Effector memory CD8-positive, alpha-beta T cell (primary cell): ENCODE measurements at places on chromosomes 7 and 10.

DNA sequence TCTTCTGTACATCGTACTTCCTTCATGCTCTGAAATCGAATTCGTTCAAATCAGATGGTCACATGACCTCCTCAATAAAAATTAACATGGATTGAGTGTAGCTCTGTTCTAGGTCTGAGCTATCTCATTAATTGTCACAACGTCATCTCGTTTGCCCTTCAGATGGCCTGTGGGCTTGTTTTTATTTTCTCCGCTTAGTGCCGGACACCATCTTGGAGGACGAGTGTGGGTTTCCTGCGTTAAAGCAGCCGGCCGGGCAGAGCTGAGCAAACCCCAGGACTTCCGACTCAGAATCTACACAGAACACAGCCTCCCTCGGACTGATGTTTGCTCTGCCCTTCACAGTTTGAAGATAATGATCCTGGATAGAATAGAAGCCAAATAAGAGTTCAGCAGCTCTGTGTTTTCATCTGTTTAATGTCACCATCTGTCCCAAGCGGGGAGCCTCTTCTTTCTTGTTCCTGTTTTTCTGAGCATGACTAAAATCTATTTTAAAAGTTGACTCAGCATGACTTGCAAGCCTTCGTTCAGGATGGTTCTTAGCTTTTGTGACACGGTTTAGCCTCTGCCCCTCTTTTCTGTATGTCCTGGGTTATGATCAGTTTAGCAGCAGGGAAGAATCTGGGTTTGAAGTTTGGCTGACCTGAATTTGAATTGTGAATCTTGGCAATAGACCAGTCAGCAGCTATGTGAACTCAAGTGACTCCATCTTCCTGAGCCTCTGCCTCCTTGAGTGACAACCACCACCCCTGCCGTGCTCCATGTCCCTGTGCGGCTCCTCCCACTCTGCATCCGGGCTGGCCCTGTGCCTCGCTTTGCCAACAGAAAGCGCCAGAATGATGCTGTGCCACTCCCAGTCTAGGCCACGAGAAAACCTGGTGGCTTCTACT, 30.6 kb upstream of the GALNTL5 start:
- DNase-seq: no peak

DNA sequence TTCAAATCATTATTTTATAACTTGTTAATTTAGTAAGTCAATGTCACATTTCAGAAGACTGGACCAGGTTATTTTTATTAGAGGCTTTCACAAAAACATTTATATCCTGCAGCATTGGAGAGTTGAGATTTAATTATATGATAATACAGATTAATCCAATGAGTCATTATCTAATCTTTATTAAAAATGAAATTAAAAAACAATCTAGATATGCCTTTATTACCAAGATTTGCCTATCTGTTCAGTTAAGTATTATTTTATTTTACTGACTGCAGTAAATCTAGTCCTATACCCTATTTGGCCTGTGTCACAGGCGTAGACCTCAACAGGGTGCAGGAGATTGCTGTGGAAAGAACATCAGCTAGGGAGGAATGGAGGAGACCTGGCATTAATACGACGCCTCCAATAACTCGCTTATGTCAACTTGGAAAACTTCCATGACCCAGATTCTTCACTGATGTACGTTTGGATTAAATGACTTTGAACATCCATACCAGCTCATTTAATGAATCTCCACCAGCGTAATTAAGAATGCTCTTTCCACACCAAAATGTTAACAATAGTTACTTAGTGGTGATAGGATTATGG, 18.2 kb downstream of the PAXIP1 start:
- no peak for DNase-seq

- DNase-seq: no peak
Measured at GRCh38 chr7:51471981-51472296, 155.3 kb upstream of the COBL start.

GRCh38 chr7:79182283-79182682, 271.2 kb downstream of the MAGI2 start:
- no peak for DNase-seq

- no peak for DNase-seq
Measured at GRCh38 chr7:114084472-114085312, 165.9 kb upstream of the PPP1R3A start.
